ENCODE measurements at places on chromosomes 7 and 10. TPM values are rescaled to one million over a fixed set of nuclear protein-coding genes. Genes with fewer than 3 reads are reported as not detected.

GRCh38 chr7:103521937-103522336 lies 75.9 kb upstream of the SLC26A5 start:
- no peaks in the 10 kb centered on the region for H3K27me3 ChIP-seq
- H3K4me1 ChIP-seq: no peaks in the 10 kb centered on the region
- no peak overlapping the region for H3K4me3 ChIP-seq
- DNase-seq: no peak
- H3K27ac ChIP-seq: no peak overlapping the region

DNA sequence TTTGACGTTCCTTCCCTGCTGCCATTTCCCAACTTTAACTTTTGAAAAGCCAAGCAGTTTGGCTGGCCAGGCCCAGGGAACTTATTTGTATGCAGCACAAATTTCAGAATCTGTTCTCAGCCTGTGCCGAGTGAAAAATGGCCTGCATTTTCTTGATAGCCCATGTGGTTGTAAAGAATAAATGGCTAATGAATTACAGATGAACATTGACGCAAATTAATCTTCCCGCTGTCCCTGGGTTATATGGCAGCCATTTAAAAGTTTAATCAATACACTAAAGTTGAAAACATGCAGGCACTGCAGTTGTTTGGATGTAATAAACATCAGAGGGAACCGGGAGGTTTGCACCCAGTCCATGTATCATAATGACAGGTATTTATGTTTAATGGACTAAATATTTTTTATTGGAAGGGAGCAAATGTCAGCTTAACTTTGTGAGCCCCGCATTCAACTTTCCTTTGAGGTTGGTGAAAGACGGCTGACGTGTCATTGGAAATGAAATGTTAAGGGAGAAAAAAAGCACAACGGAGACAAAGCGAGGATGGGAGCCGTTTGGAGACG lies 1092.4 kb downstream of the LRMDA start:
- H3K27me3 ChIP-seq: no peaks in the 10 kb centered on the region
- H3K36me3 ChIP-seq: no peaks in the 10 kb centered on the region
- DNase-seq: no peak
- no peak overlapping the region for H3K4me3 ChIP-seq
- H3K27ac ChIP-seq: no peak overlapping the region

- H3K36me3 ChIP-seq: no peaks in the 10 kb centered on the region
- H3K4me3 ChIP-seq: no peak overlapping the region
- no peaks in the 10 kb centered on the region for H3K4me1 ChIP-seq
- no peaks in the 10 kb centered on the region for H3K27me3 ChIP-seq
- H3K27ac ChIP-seq: no peak overlapping the region
- DNase-seq: no peak
Measured at GRCh38 chr10:52256832-52257691, 57.0 kb upstream of the DKK1 start.

GRCh38 chr7:134388336-134389019 lies 70.4 kb downstream of the AKR1B1 start:
- no peak overlapping the region for H3K4me3 ChIP-seq
- no peak overlapping the region for H3K27ac ChIP-seq
- no peaks in the 10 kb centered on the region for H3K4me1 ChIP-seq
- H3K36me3 ChIP-seq: no peaks in the 10 kb centered on the region

GRCh38 chr7:51234609-51235308 lies 81.8 kb downstream of the COBL start:
- H3K4me1 ChIP-seq: no peaks in the 10 kb centered on the region
- DNase-seq: no peak
- no peak overlapping the region for H3K4me3 ChIP-seq
- H3K27me3 ChIP-seq: no peaks in the 10 kb centered on the region
- no peak overlapping the region for H3K27ac ChIP-seq

DNA sequence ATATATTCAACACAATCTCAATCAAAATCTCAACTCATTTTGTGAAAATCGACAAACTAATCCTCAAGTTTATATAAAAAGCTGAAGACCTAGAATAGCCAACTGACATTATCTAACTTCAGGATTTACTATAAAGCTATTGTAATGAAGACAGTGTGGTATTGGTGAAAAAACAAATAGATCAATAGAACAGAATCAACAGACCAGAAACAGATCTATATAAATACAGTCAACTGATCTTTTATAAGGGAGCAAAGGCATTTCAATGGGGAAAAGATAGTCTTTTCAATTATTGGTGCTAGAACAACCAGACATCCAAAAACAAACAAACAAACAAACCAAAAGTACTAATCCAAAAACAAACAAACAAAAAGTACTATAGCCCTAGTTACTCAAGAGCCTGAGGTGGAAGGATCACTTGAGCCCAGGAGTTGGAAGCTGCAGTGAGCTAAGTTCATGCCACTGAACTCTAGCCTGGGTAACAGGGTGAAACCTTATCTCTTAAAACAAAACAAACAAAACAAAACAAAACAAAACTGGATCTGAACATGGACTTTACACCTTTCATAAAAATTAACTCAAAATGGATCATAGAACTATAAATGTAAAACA lies 26.6 kb upstream of the AKR1D1 start:
- H3K27me3 ChIP-seq: no peaks in the 10 kb centered on the region
- no peak for DNase-seq
- H3K4me1 ChIP-seq: no peaks in the 10 kb centered on the region

VSTM2A gene
- 0.84 TPM for total RNA-seq

LRRD1 gene
- 0.39 TPM for total RNA-seq

MKI67 gene
- total RNA-seq: 5.7 TPM

SLIT1 gene
- total RNA-seq: 0.78 TPM

CLCN1 gene
- not detected for total RNA-seq

TMEM273 gene
- 24.0 TPM for total RNA-seq

WNT16 gene
- not detected for total RNA-seq

Measured in tibial nerve (tissue), 4 donors.